Fibroblast of gingiva (primary cell): ENCODE measurements at places on chromosomes 7 and 10.

DNA sequence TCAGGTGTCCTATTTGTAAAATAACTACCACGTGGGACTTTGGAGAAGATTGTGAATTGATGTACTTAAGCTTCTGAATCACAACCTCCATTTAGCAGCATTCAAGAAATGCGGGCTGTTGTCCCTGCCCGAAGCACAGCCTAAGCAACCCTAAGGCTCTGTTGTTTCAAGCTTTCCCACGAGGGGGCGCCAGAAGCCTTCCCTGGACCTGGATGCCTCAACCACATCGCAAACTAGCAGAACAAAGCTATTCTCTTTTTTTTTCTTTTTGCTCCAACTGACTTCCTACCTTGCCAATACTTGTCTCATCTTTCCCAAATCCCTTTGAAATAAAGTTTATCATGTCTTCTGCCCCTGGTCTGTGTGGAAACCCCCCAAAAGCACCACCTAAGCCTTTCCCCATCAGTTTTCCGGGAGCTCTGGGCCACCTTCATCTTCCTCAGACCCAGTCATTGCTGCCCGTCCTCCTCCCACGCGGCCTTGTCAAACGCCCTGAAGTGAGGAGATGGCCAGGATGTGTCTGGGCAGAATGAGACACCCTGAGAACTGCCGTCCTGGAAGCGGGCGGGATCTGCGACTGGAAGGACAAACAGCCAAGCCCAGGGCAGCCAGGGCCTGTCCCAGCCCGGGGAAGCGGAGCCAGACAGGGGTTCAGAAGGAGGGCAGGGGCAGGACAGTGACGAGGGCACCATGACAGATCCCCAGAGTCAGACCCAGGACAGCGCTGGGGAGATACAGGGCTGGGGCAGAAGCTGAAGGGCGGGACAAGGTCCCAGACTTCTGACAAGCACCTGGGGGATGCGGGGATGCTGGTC is 112.7 kb downstream of the SLIT1 start:
- DNase-seq, result peak; percentile 66

GRCh38 chr10:5810225-5810624 is 3.0 kb downstream of the GDI2 start:
- no peak for DNase-seq

DNA sequence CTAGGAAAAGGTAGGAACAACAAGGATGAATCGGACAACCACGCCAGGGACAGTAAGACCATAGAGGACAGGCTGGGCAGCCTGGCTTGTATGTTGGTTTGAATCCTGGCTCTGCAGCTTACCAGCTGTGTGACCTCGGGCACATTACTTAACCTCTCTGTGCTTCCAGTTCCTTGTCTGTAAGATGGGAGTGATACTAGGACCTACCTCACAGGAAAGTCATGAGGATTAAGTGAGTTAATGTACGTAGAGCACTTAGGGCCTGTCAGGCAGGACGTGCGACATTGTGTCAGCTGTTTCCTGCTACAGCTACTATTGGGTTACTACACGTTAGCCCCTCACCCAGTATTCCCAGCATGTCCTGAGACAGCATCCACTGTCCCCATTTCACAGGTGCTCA is 32.1 kb downstream of the PLAC9 start:
- no peak for DNase-seq

DNA sequence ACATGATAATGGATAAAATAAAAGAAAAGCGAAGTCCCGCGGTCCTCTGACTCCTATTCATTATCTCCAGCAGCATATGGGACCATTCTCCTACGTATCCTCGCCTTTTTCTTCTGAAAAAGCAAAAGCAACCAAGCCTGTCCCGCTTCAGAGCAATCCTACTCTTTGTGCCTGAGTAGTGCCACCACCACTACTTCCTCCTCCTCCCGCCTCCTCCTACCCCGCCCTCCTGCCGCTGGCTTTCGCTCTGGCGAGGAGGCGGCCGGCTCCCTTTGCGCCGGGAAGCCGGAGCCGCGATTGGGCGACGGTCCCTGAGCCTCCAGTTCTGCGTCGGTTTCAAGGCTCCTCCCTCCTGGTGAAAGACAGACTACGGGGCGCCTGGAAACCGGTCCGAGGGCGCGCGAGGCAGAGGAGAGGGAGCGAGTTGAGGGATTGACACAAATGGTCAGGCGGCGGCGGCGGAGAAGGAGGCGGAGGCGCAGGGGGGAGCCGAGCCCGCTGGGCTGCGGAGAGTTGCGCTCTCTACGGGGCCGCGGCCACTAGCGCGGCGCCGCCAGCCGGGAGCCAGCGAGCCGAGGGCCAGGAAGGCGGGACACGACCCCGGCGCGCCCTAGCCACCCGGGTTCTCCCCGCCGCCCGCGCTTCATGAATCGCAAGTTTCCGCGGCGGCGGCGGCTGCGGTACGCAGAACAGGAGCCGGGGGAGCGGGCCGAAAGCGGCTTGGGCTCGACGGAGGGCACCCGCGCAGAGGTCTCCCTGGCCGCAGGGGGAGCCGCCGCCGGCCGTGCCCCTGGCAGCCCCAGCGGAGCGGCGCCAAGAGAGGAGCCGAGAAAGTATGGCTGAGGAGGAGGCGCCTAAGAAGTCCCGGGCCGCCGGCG is at the start of gene FZD1:
TSS of gene FZD1 (plus strand) at position 388 of the 878 bp plus-strand sequence. CDS start at position 836, 448 bp downstream.
- DNase-seq, result peak; percentile 100

GRCh38 chr10:119634219-119634544 is 17.0 kb upstream of the BAG3 start:
- peak; percentile 36 for DNase-seq

DNA sequence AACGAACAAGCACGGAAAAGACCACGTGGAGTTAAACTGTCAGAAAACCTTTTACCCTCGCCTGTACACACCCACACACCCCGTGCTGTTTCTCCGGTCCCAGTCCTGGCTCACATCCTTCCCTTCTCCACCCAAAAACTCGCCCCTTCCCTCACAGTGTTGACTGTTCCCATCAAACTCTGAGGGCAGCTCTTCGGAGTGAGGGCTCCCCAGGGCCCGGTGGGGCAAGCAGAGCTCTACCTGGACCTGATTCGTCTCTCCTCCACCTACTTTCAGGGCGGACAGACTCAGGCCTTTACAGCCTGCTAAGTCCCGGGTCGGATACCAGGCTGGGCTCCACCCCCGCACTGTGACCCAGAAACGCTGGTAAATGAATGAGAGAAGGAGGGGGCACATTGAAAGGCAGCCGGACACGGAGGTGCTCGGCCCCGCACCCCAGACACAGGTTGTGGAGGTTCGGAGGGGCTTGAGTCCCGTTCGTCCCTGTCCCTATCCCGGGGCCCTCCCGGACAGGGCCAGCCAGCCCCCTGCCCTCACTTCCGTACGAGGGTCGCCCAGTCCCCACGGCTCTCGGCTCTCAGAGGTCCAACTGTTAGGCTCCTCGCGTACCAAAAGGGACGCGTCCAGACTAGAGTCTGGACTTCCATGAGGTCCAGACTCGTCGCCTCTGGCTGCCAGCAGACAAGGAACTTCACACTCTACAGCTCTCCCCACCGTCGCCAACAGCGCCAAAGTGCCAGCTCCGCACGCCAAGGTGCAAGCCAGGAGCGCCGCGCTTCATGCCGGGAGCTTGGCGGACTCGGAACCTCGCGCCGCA is 31.7 kb upstream of the ASL start:
- peak; percentile 14 for DNase-seq

- peak; percentile 99 for DNase-seq
Measured at GRCh38 chr10:3468919-3469638, 296.5 kb upstream of the PITRM1 start.

GRCh38 chr10:21481407-21481806 is 44.1 kb downstream of the SKIDA1 start:
- no peak for DNase-seq

- peak; percentile 79 for DNase-seq
Measured at GRCh38 chr7:107594961-107595737, 15.1 kb downstream of the BCAP29 start.

GRCh38 chr7:617614-618538 is 98.2 kb upstream of the PDGFA start:
- DNase-seq, result no peak
